Anterior cingulate cortex (tissue), 58 donors: ENCODE measurements at places on chromosomes 2 and 18.

GRCh38 chr2:187775651-187776050, 221.4 kb upstream of the TFPI start:
- DNase-seq: no peak

- DNase-seq: no peak
These were observed 17.1 kb downstream of the SPIRE1 start for GRCh38 chr18:12640881-12641200.

GRCh38 chr2:79235135-79235534, 75.6 kb upstream of the REG3A start:
- DNase-seq: no peak

- DNase-seq: no peak
These were observed 287.9 kb upstream of the PKDCC start for GRCh38 chr2:41759880-41760279.

DNA sequence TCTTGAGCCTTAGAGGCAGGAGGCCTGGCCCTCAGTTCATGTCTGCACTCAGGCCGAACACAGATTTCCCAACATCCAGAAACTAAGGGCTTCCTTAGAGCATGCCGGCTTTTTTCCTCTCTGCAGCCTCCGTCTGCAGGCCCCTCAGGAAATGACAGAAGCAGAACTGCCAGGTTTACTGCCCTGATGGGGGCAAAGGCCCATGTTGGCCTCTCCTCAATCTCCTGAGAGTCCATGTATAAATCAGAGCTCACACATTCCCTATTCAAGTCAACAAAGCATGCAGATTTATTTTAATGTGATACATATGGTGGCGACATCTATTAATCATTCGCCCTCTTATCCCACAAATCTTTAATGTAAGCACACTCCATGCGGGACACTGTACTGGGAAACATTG, 475.6 kb upstream of the HS6ST1 start:
- DNase-seq: no peak

DNA sequence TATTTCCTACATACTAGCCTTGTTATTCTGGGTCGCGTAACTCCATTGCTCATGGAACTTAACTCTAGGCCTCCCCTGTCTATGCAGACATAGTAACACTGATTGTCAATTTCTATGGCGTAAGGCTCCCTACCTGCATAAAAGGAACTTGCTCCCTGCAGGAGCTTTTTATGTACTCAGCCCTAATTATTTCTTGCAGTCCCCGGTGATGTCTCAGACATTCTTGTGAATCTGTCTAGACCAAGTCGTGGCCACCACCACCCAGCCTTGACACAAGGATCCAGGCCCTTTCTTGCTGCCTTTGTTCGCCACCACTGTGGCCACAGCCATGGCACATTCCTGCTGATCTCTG, 189.5 kb upstream of the CTAGE1 start:
- no peak for DNase-seq

DNA sequence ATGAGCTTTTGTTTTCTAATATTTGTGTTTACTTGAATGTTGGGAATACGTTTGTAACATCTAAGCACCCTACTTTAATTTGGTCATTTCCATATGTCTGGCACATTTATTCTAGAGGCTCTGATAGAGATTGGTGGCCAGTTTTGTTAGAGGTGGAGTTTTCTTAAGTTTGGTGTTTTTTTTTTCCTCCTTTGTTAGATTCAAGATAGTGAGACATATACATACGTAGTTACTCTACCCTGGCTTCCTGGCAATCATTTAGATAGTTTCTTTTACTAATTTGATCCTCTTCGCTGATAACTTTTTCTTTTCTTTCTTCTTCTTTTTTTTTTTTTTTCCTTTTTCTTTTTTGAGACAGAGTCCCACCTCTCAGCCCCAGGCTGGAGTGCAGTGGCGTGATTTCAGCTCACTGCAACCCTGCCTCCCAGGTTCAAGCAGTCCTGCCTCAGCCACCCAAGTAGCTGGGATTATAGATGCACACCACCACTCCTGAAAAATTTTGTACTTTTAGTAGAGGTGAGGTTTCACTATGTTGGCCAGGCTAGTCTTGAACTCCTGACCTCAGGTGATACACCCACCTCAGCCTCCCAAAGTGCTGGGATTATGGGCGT, 26.6 kb downstream of the SMCHD1 start:
- no peak for DNase-seq

GRCh38 chr2:238938401-238939055, 90.6 kb downstream of the TWIST2 start:
- no peak for DNase-seq

- no peak for DNase-seq
These were observed 339.0 kb upstream of the LRRTM1 start for GRCh38 chr2:80643598-80643997.

DNA sequence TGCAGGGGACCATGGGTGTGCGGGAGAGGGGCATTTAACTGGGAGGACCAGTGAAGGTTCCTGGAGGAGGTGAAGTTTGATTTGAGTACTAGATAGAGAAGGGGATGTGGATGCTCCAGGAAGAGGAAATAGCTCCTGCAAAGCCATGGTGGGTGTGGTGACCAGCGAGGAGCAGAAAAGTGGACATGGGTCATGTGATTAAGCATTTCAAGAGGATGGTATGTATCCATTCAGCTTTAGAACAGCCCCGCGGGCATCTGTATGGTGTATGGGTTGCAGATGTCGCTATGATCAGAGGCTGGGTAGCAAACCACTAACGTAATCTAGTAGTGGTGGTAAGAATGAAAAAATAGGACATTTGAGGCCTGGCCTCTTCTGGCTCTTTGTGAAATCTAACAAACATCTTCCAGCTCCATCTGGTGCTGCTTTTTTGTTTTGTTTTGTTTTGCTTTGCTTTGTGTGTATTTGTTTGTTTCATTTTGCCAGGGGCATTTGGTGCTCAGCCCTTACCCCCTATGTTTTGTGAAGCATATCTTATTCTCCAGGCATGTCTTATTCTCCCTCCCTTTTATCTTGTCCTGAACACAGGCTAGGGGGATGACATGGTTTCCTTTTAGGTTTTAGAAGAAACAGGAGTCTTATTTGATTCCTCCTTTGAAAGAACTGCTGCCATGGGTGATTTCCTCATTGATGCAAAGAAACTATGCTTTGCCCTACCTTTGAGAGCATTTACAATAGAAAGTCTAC, 226.1 kb downstream of the LRRTM1 start:
- DNase-seq: no peak
